HS-5 (cell line): ENCODE measurements at places on chromosomes 7 and 10.

DNA sequence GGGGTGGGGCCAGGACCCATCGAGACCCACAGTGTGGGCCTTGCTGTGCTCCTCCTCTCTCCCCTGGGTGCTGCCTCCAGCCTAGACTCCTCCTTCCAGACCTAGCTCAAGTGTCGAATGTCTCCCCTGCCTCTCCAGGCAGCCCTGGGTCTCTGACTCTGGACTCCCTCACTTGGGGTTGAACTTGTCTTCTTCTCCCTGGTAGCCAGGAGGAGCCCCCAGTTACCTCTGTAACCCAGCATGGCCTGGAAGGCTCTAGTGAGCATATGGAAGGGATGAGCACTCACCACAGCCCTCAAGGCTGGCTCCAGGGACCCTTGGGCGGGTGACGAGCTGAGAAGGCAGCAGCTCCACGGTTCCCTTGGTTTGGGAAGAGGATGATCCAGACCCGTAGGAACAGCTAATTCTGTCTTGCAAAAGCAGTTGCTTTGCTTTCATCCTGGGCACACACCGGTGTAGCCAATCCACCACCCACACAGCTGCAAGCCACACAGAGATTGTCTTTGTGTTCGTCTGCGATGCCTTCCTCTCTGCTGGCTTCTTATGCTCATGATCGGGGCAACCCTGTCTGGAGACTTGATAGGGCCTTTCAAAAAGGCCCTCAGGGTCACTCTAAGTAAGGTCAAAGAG, 52.3 kb upstream of the ANTXRL start:
- DNase-seq: no peak

- DNase-seq: no peak
Observed at GRCh38 chr10:130221456-130222375, 85.5 kb downstream of the GLRX3 start.

GRCh38 chr10:99798031-99798430, 15.6 kb downstream of the ABCC2 start:
- no peak for DNase-seq

- no peak for DNase-seq
Observed at GRCh38 chr10:97849687-97850402, at the start of gene GOLGA7B. Gene GOLGA7B (plus strand): TSS chr10:97849843. CDS start chr10:97850304, 461 bp downstream.

- DNase-seq: no peak
Observed at GRCh38 chr7:3520206-3520605, 219.2 kb downstream of the SDK1 start.

- DNase-seq: no peak
Observed at GRCh38 chr10:114767101-114767985, 54.2 kb upstream of the FHIP2A start.

DNA sequence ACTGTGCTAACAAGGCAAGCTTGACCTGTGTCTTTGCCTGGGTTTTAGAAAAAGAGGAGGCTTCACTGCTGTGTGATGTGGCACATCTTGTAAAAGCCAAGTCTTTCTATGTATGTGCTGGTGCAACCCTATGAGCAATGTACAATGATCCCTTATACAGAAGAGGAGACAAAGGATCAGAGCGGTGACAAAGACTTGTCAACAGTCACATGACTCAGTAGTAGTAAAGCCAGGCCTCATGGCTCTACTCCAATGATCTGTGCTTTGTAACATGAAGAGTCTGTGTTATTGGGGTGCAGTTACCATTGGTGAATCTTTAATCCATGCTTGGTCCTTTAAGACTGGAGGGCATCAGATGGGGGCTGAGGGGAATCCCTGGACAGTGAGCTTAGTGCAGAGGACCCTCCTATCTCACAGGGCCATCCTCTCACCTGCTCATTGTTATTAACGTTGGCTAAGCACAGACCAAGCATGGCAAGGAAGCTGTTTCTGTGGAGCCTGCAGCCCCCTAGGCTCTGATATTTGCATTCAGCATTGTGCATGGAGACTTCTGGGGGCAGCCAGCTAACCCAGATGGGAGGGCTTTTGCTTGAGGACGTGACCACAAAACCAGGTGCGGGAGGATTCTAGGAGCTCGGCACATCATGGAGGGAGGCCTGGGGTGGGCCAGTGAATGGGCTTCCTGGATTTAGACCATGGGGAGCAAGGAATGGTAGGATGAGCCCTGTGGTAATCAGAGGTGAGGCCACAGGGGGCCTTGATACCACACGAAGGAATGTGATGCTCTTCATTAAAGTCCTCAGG, 308.8 kb upstream of the ZNF32 start:
- DNase-seq: no peak

GRCh38 chr7:50685135-50686065, 97.3 kb downstream of the GRB10 start:
- no peak for DNase-seq

- DNase-seq: no peak
Observed at GRCh38 chr10:11489591-11489990, 121.9 kb downstream of the USP6NL start.

GRCh38 chr10:90658791-90659190, 199.0 kb downstream of the HTR7 start:
- no peak for DNase-seq

- DNase-seq: no peak
Observed at GRCh38 chr7:666454-667292, 59.8 kb upstream of the DNAAF5 start.

DNA sequence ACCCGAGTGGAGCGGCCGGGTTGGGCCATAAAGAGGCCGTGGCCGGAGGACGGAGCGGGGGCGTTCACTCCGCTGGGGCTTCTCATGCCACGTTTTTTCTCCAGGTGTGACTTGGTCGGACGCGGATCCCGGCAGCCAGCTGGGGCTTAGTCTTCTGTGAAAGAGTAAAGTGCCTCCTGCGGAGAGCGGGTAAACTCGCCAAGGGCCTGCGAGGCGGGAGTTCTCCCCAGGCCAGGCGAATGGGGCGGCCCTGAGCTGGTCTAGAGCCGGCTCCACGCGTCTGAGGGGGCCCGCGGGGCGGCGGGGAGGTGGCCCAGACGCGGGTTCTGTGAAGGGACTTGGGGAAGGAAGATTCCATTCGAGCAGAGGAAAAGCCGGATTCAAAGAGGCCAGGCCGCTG, 86.3 kb upstream of the VIPR2 start:
- DNase-seq: no peak

GRCh38 chr10:27723436-27723835, 22.2 kb downstream of the MKX start:
- peak; percentile 60 for DNase-seq

GRCh38 chr10:17912754-17913153, 39.0 kb upstream of the SLC39A12 start:
- DNase-seq: no peak

DNA sequence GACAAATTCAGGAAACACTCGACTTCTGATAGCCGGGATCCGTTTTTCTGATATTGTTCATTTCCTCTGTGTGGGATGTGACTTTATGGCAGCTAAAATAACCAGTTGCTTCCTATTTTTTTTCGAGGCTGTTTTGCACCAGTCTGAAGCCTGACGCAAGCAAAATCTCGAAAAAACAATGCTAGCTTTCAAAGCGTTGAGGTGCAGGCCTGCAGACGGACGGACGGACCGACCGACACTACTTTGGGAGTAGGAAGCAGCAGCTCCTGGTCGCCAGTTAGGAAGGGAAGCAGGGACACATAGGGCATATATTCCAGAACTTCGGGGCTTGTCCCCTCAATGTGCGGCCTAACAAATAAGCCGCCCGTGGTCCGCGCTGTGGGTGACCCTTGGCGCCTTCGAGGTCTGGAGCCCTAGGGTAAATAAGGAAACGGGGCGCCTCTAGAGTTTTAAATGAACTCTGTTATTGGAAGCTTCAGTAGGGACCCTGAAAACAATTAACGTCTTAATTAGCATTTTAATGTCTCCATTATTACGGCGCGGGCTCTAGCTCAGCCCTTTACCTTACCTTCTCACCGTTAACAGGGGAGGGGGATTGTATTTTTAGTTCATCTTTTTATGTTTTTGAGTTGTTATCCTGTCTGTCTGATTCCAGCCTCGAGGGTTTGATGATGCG, 1.3 kb downstream of the HHEX start:
- DNase-seq: no peak

GRCh38 chr10:8586504-8586903, 532.0 kb downstream of the GATA3 start:
- DNase-seq: no peak

DNA sequence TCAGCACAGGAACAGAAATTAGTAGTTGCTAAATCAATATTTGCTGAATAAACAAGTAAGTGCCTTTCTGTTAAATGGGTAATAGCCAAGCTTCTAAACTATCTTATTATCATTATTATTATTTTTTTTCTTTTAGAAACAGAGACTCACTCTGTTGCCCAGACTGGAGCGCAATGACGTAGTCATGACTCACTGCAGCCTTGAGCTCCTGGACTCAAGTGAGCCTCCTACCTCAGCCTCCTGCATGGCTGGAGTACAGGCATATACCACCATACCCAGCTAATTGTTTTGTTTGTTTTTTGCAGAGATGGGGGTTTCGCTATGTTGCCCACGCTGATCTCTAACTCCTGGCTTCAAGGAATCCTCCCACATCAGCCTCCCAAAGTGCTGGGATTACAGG, 12.3 kb upstream of the ELN start:
- DNase-seq: no peak

DNA sequence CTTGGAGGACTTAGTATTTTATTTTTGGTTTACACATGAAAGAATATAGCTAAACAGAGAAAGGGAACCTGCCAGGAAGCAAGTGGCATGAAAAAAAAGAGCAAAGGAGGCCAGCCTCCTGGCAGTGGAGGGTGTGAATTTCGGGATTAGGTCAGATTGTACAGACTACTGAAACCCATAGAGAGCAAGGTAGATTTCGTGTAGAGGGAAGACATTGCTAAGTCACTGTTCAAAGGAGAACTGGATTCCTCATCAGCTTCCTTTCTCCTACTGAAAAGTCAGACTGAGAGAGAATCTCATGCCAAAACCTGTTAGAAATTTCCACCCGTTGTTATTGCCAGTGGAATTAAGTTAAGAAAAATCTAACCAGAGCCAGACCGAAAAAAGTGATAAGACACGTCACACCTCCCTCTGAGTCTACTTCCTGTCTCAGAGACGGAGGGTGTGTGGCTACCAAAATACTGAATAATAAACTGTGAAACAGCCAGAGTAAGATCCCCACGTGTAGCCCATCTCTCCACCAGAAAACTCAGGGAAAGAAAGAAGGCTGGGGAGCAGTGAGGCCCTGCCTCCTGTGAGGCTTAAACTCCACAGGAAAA, 118.8 kb downstream of the SKIDA1 start:
- no peak for DNase-seq

DNA sequence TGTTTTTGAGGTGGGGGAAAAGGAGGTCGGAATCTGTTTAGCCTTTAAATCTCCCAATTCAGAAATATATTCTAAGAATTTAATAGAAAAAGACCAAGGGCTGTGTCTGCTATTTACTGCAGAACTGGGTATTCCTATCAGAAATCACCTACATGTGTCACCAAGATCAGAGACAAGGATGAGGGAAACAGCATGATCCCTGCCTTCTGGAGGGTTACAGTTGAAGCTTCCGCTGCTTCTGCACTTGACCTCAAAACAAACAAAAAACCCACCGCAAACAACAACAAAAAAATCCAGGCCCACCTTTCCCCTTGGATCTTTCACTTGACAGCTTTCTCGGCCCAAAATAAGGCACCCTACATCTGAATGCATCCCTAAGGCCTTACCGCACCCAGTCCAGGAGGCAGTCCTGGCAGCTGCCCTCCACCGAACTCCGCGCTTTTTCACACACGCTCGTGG, 750 bp upstream of the CDK14 start:
- DNase-seq: no peak

- no peak for DNase-seq
Observed at GRCh38 chr10:31697271-31698180, 231.1 kb downstream of the ARHGAP12 start.

GRCh38 chr7:70497793-70498192, 634.2 kb upstream of the GALNT17 start:
- DNase-seq: no peak

- DNase-seq: no peak
Observed at GRCh38 chr10:95742485-95742884, 13.5 kb upstream of the ENTPD1 start.

- no peak for DNase-seq
Observed at GRCh38 chr7:32140210-32140939, 70.2 kb upstream of the PDE1C start.

- DNase-seq: no peak
Observed at GRCh38 chr7:11473807-11474424, 358.1 kb downstream of the THSD7A start.

GRCh38 chr10:82242778-82243177, 367.8 kb downstream of the NRG3 start:
- no peak for DNase-seq

- no peak for DNase-seq
Observed at GRCh38 chr7:116730097-116731022, 58.4 kb downstream of the MET start.

DNA sequence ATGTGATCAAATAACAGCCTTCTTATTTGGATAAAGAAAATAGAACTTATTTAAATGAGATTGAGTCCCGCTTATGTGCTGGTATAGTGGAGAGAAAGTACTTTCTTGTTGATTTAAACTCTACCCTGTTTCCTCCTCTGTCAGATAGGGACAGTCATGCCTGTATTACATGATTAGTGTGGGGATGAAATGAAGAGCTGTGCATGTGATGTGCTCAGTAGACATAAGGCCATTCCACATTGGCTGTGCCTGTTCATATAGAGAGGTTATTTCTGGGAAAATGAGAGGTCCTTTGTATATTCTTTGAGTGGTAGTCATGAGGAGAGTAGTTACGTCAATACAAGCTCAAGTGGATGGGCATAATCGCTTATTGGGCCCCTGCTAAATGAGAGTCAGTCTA, 5.7 kb downstream of the MTURN start:
- no peak for DNase-seq

DNA sequence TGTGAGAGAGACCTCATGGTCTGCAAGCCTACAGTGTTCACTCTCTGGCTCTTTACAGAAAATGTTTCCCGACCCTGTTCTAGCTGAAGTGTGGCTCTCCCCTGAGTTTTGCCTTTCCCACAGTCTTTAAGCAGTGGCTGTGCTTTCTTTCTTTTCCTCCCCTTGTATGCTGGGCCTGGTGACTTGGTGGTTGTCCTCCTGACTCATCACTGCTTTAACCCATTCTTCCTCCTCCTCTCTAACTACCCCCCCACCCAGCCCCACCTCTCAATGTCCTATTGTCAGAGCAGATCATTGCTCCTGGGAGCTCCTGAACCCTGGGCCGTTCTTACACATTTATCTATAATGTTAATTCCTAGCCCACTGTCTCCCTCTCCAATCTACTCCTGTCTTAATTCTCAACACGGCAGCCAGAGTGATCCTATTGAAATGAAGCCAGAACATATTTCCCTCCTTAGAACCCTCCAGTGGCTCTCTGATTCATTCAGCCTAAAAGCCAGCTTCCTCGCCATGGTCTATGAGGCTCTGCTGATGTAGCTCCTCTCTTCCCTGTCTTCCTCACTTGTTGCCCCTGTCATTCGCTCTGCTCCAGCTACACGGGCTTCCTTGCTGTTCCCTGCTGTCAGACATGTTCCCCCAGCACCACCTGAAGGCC, 55.0 kb downstream of the DENND11 start:
- DNase-seq: no peak

- no peak for DNase-seq
Observed at GRCh38 chr7:35695473-35695850, 527 bp upstream of the HERPUD2 start.

GRCh38 chr7:130473289-130473688, 18.6 kb upstream of the MEST start:
- no peak for DNase-seq

- DNase-seq: no peak
Observed at GRCh38 chr10:78224602-78225001, 190.9 kb downstream of the RPS24 start.

GRCh38 chr10:132616170-132616995, 78.8 kb downstream of the INPP5A start:
- DNase-seq: no peak
